GM04504 (cell line): ENCODE measurements at places on chromosomes 1 and 21.

GRCh38 chr1:119251751-119252150 is 111.3 kb upstream of the WARS2 start:
- DNase-seq, result no peak

- peak; percentile 14 for DNase-seq
Observed at GRCh38 chr1:223872308-223872901, 26.7 kb upstream of the TP53BP2 start.

- DNase-seq, result peak; percentile 93
Observed at GRCh38 chr1:21261551-21262292, 28.5 kb downstream of the ECE1 start.

DNA sequence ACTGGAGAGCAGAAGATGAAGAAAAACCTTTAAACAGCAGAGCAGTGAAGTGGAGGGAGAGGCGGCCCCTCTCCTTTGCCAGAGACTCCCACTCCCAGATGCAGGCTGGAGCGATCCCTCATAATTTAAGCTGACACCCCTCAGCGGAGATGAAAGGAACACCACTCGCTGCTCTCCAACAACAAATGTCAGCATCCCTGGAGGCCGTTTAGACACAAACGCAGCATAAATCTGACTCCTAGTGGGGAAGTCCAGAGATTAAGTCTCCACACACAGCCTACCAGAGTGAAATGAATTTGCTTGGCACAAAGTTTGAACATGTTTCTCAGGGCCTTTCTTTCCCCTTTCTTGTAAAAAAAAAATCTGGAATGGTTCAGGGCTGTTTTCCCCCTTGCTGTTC is 137.8 kb downstream of the LMX1A start:
- DNase-seq, result no peak

DNA sequence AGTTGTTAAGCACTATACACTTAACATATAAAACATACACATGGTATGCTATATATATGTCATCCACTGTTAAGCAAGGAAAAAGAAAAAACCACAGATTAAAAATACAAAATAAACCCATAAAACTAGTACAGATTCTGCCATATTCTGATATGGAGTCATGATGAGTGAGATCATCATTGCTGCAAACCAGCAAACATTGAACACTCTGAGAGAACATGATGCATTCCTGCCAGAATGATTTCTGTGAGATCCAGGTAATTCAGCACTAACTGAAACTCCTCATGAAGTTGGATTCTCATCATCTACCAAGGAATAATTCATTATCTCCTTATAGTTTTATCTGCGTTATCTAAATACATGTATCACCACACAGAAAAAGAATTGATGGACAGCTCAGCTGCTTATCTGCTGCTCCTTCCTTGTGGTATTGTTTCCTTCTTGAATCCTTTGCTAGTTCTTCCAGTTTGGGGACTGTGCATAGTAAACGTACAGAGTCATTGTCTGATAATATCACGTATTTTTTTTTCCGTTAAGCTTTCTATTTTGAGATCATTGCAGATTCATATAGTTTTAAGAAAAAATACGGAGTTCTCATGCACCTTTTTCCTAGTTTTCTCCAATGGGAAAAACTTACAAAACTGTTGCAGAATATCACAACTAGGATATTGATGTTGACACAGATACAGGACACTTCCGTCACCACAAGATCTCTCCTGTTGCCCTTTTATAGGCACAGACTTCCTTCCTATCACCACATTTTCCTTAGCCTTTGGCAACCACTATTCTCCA is 9.3 kb downstream of the RAB4A start:
- DNase-seq, result no peak

DNA sequence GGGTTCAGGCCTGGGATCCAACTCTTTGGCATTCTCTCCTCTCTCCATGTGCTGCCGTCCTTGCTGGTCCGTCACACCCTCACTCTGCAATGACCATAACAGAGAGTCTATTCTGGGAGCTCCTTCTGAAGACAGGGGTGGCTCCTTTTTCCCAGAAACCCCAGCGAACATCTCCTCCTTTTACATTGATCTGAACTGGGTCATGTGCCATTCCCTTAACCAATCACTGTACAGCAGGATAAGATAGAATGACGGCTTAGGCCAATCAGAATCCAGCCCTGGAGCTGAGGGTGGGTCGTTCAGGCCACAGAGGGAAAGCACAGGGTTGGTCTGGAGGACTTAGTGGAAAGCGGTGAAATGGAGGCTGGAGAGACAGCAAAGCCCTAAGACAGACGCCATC is 740.1 kb downstream of the MATN1 start:
- no peak for DNase-seq

- DNase-seq, result no peak
Observed at GRCh38 chr1:187817782-187818181, 989.0 kb downstream of the PLA2G4A start.

DNA sequence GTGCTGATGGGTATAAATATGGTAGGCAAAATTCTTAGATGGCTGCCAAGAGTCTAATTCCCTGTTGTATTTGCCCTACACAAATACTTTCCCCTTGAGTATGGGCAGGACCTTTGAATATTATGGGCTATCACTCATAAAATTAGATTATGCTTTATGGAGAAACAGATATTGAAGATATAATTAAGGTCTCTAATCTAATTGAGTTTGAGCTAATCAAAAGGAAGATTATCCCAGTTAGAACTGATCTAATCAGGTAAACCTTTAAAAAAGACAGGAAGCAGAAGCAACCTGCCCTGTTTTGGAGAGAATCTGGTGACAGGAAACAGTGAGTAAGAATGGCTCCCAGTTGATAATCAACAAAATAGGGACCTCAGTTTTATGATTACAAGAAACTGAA is 609.0 kb upstream of the PRMT6 start:
- DNase-seq, result no peak

DNA sequence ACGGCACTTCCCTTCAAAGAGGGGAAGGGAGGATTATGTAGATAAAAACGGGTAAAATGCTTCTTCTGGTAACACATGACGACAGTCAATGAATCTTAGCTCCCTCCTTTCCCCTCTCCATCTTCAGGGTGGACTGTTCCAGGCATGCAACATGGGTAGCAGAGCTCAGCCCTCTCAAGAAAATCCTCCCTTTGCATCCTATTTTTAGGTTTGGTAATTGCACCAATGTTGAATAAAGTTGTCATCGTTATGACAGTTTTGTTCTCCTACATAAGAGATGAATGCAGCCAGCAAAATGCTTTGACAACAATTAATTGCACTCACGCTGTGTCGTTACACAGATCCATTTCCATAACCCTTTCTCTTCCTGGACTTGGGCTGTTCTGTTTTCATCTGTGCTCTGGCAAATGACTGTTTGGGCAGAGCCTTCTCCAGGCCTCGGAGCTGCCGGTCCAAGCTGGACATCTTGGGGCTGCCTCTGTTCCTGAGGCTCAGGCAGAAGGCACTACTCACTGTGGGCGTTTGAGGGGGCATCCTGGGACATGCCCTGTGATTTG is 127.6 kb downstream of the CNIH3 start:
- DNase-seq, result no peak

DNA sequence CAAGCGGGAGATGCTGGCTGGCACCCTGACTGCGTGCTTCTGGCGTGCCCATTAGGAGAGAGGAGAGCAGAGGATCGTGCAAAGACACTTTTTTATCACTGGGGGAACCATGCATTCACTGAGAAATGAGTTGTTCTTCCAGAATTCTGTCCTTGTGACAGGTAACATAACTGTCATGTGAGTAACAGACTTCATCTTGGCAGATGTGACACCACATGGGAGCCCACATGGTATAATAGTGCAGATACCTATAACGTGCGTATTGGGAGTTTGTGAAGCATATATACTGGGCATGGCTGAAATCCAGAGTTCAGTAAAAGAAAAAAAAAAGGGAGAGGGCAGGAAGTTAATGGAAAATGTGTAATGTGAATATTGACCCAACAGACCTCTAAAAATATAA is 159.6 kb upstream of the BACE2 start:
- no peak for DNase-seq

- no peak for DNase-seq
Observed at GRCh38 chr1:56150441-56151215, 428.7 kb downstream of the PLPP3 start.

- DNase-seq, result no peak
Observed at GRCh38 chr1:217089361-217090014, 366.3 kb upstream of the ESRRG start.

- DNase-seq, result no peak
Observed at GRCh38 chr1:194570476-194570875, 1384.1 kb upstream of the B3GALT2 start.

DNA sequence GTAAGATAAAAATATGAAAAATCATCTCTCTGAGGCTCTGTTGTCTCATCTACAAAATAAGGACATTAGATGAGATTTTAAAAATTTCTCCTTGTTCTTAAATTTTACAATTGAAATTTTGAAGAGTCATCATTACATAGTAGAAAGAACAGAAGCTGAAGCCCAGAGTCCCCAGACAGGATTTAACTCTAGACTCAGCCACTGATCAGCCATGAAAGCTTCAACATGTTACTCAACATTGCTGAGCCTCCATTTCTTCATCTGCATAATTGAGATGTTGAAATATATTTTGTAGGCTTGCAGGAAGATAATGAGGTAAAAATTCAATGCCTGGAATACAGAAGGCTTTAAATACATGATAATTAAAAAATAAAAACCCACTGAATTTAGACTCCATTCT is 633.3 kb downstream of the LMO4 start:
- no peak for DNase-seq

DNA sequence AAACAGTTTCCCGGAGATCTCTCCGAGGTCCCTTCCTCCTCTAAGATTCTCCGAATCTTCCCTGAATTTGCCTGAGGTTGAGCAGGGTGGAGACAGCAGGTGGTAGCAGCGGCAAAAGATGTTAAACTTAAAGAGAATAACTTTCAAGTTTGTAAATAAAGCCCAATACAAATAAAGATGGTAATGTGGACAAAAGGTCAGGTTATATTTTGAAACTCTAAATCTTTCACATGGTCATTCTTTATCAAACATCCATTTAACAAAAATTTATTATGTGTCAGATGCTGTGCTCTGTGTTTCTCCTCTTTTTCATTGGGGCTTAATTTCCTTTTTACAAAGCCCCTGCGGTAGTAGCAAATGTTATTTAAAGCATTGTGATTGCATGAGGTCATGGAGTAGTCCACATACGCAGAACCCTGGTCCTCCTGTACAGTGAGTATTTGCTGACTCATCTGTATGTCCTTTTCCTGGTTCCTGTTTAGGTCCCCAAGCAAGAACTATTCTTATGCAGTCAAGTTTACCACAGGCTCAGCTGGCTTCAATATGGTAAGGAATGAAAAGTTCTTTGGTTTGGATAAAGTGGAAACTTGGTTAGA is 119.2 kb downstream of the ITSN1 start:
- peak; percentile 85 for DNase-seq
